ENCODE measurements at places on chromosomes 16 and 17. TPM values are rescaled to one million over a fixed set of nuclear protein-coding genes. Genes with fewer than 3 reads are reported as not detected.

The USP10 gene
- total RNA-seq: 54.9 TPM

The VAT1L gene
- 0.29 TPM for total RNA-seq

The CACNG5 gene
- total RNA-seq: not detected

The CLEC18C gene
- 0.99 TPM for total RNA-seq

The ZPBP2 gene
- total RNA-seq: not detected

The SYT17 gene
- 0.66 TPM for total RNA-seq

The KRT25 gene
- total RNA-seq: not detected

The PRKCB gene
- under 0.01 TPM for total RNA-seq

The TBC1D3I gene
- not detected for total RNA-seq

The GFER gene
- total RNA-seq: 17.7 TPM

The NECAB2 gene
- under 0.01 TPM for total RNA-seq

The XYLT2 gene
- total RNA-seq: 76.3 TPM

The MYH8 gene
- not detected for total RNA-seq

The ITGAX gene
- total RNA-seq: 0.17 TPM

The CHD9 gene
- 89.7 TPM for total RNA-seq

The GUCY2D gene
- total RNA-seq: not detected

The LRRC59 gene
- total RNA-seq: 176 TPM

The CEMP1 gene
- total RNA-seq: not detected

The CACNA1G gene
- total RNA-seq: 1.7 TPM

The CCDC40 gene
- total RNA-seq: 2.0 TPM

The CA7 gene
- total RNA-seq: not detected

The MAP1LC3B gene
- 40.9 TPM for total RNA-seq

The CCL5 gene
- total RNA-seq: not detected

The EEF2K gene
- 35.3 TPM for total RNA-seq

The HOXB6 gene
- 0.83 TPM for total RNA-seq

The UTS2R gene
- total RNA-seq: 0.15 TPM

Measured in smooth muscle cell of trachea (primary cell).